ENCODE measurements at places on chromosomes 12 and 14.

DNA sequence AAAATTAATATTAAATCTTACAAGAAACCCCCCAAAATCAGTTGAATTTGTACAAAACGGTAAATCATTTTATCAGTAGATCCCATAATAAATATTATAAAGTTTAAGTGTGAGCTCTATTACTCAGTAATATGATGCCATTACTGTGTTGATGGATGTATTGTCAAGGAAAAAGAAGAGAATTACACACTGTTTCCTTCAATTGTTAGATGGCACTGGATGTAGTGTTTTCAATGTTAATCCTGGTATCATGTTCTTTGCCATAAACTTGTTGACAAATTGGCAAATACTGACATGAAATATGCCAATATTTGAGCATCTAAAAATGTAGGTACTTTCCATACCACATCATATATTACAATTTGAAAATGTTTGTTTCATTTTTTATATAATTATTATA is 101.6 kb downstream of the NTS start:
- DNase-seq: no peak

GRCh38 chr14:61048640-61049039 is 67.6 kb downstream of the SLC38A6 start:
- DNase-seq: no peak

GRCh38 chr12:117874842-117875434 is 93.9 kb downstream of the KSR2 start:
- DNase-seq: peak; percentile 32

- DNase-seq: peak; percentile 63
Measured at GRCh38 chr12:65590318-65590717, 234.0 kb upstream of the HMGA2 start.

DNA sequence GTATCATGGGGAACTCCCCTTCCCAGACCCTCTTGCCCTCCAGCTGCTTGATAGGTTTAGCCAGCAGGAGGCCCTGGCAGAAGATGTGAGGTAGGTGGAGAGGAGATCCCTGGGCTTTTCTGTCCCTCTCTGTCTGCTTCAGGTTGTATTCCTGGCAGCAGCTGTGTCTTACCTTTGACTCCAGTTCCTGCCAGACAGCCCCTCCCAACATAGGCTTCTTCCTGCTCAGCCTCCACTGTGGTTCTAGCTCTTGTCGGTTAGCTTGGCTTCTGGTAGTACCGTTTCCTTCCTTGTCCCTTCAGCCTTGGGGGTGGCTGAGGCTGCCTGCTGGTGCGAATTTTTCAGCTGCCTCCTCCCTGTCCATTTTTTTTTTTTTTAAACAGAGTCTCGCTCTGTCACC is 215.7 kb upstream of the CRY1 start:
- DNase-seq: no peak
